Breast epithelium (tissue), 4 donors: ENCODE measurements at places on chromosomes 4 and X. TPM values are rescaled to one million over a fixed set of nuclear protein-coding genes. Genes with fewer than 3 reads are reported as not detected.

USP17L19 gene
- not detected for total RNA-seq

ADAMTS3 gene
- 2.9 TPM for total RNA-seq

ASMT gene
- not detected for total RNA-seq

- H3K4me1 ChIP-seq, result no peaks in the 10 kb centered on the region
- H3K36me3 ChIP-seq, result no peaks in the 10 kb centered on the region
- H3K27me3 ChIP-seq, result peaks cover 12% of the 10 kb centered on the region
Observed at GRCh38 chrX:87896057-87896456, 378.5 kb downstream of the KLHL4 start.

GRCh38 chr4:184817494-184818215, 8.1 kb downstream of the ACSL1 start:
- no peak overlapping the region for H3K4me3 ChIP-seq
- H3K4me1 ChIP-seq, result peaks cover 7% of the 10 kb centered on the region
- H3K27ac ChIP-seq, result peak overlapping the region; percentile 22
- no peak for DNase-seq

DNA sequence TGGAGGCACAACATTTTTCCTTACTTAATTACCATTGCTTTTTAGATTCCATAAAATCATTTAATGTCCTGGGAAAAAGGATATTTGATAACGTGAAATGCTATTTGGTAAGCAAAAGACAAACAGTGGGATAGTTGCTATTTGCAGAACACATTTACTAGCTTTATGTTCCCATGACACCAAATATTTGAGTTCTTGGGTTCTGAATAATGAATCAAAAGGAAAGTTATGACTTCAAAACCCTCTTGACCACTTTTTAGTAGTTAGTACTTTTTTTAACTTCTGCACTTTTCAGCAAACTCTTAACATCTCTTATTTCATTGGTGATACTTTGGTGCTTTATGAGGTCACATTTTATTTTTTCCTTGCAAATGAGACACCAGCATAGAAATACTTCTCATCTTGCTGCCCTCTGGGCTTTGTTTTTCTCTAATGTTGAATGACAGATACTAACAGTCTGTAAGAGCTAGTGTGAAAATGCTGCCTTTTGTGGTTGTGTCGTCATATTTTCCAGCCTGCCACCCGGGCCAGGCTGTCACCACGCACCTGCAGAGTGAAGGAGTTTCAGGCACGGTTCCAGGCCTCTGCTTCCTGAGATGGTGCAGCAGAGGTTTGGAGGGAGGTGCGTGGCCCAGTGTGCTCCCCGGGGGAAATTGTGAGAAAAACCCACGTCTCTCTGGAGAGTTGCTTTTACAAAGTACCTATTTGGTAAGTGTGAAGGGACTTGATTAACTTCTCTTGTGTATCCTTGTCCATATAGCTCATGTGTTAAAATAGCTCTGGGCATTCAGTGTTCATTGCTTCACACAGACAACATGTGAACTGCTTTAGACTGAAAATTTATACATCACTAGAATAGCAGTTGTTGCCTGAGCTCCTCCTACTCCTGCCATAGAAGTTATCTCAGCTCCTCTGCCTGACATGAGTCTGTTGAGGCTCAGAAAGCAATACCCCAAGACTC, 34.7 kb downstream of the MSL3 start:
- H3K4me3 ChIP-seq, result no peak overlapping the region
- no peak overlapping the region for H3K27ac ChIP-seq
- H3K4me1 ChIP-seq, result no peaks in the 10 kb centered on the region
- no peak for DNase-seq
- H3K36me3 ChIP-seq, result no peaks in the 10 kb centered on the region
- no peaks in the 10 kb centered on the region for H3K27me3 ChIP-seq

GRCh38 chr4:71237641-71238040, 101.2 kb upstream of the SLC4A4 start:
- H3K4me3 ChIP-seq, result no peak overlapping the region
- no peaks in the 10 kb centered on the region for H3K4me1 ChIP-seq
- no peaks in the 10 kb centered on the region for H3K27me3 ChIP-seq

GRCh38 chr4:26342328-26343037, 21.7 kb downstream of the RBPJ start:
- DNase-seq, result no peak
- no peaks in the 10 kb centered on the region for H3K36me3 ChIP-seq
- no peaks in the 10 kb centered on the region for H3K4me1 ChIP-seq
- no peak overlapping the region for H3K27ac ChIP-seq
- no peaks in the 10 kb centered on the region for H3K27me3 ChIP-seq

- no peak overlapping the region for H3K4me3 ChIP-seq
- DNase-seq, result no peak
- no peaks in the 10 kb centered on the region for H3K4me1 ChIP-seq
- peaks cover 4% of the 10 kb centered on the region for H3K27me3 ChIP-seq
- H3K27ac ChIP-seq, result no peak overlapping the region
Observed at GRCh38 chrX:130769835-130770234, 133.2 kb downstream of the ENOX2 start.

- H3K36me3 ChIP-seq, result no peaks in the 10 kb centered on the region
- no peak overlapping the region for H3K27ac ChIP-seq
- DNase-seq, result no peak
- no peak overlapping the region for H3K4me3 ChIP-seq
- H3K27me3 ChIP-seq, result no peaks in the 10 kb centered on the region
Observed at GRCh38 chr4:84167564-84167963, 331.5 kb downstream of the NKX6-1 start.

- DNase-seq, result no peak
- H3K4me3 ChIP-seq, result no peak overlapping the region
- no peaks in the 10 kb centered on the region for H3K27me3 ChIP-seq
- no peaks in the 10 kb centered on the region for H3K4me1 ChIP-seq
- no peaks in the 10 kb centered on the region for H3K36me3 ChIP-seq
Observed at GRCh38 chr4:159497936-159498335, 395.1 kb downstream of the RAPGEF2 start.

GRCh38 chr4:8392591-8393190, 47.8 kb downstream of the ACOX3 start:
- H3K4me1 ChIP-seq, result no peaks in the 10 kb centered on the region
- peak overlapping the region; percentile 59 for H3K27ac ChIP-seq
- no peaks in the 10 kb centered on the region for H3K27me3 ChIP-seq

- peaks cover 29% of the 10 kb centered on the region for H3K27me3 ChIP-seq
- no peak overlapping the region for H3K4me3 ChIP-seq
- H3K4me1 ChIP-seq, result no peaks in the 10 kb centered on the region
Observed at GRCh38 chrX:154462396-154462795, 4.3 kb downstream of the PLXNA3 start.

- no peak overlapping the region for H3K4me3 ChIP-seq
- H3K27me3 ChIP-seq, result no peaks in the 10 kb centered on the region
- no peaks in the 10 kb centered on the region for H3K36me3 ChIP-seq
- no peak overlapping the region for H3K27ac ChIP-seq
- peaks cover 4% of the 10 kb centered on the region for H3K4me1 ChIP-seq
- DNase-seq, result no peak
Observed at GRCh38 chr4:113639326-113639725, 122.2 kb downstream of the CAMK2D start.

DNA sequence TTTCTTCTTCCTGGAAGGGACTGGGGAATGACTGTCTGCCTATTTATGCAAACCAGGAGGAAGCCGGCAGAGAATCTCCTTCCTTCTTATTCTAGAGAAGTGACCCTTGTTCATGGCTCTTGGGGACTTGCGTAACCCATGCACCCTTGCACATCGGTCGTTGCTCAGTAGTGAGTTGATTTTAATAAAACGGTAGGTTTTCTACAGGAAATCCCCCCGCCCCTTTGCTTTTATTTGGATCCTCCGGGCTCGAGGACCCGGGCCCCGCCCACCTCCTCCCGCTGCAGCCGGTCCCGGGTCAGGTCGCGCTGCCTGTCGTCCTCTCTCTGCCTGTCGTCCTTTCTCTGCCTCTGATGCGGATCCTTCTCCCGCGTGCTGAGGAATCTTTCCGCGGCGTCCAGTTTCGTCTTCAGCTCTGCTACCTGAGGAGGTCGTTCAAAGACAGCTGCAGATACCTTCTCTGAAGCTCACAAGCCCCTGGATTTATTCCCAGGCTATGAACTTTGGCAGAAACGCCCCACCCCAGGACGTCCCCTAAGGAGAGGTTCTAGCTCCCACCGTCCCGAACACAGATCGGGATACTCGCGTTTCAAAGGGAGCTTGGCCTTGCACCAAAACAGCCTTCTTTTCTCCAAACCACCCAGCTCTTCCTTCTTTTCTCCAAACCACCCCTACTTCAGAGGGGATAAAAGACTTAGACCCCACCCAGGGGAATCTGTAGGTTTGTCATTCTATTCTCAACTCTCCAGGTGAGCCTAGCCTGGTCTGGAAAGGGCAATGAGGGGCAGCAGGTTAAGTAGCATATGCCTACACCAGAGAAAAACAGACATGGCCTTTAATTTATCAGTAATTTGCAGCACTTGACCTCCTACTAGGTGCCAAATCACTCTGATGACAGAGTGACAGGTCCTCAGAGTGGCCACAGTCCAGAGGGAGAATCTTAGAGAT, 7.0 kb downstream of the TNIP3 start:
- no peaks in the 10 kb centered on the region for H3K27me3 ChIP-seq
- no peaks in the 10 kb centered on the region for H3K36me3 ChIP-seq
- peak overlapping the region; percentile 46 for H3K4me3 ChIP-seq
- no peak overlapping the region for H3K27ac ChIP-seq

DNA sequence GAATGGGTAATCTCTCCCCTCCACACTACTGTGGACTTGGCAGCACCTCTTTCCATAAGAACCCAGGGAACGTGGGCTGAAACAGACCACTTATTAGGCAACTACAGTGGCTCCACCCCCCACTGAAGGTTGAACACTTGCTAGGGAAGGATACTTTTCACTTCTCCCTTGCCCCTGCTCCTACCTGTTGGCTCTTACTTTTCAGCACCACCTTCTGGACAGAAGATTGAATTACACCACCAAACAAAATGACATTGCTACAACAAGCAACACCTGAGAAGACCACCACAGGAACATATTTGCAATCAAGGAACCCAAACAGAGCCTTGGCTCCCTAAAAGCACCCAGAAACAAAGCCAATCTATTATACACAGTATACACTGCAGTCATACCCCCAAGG, 132.1 kb upstream of the CXCL13 start:
- no peak for DNase-seq
- H3K27ac ChIP-seq, result no peak overlapping the region
- no peaks in the 10 kb centered on the region for H3K36me3 ChIP-seq
- no peak overlapping the region for H3K4me3 ChIP-seq
- H3K27me3 ChIP-seq, result no peaks in the 10 kb centered on the region

DNA sequence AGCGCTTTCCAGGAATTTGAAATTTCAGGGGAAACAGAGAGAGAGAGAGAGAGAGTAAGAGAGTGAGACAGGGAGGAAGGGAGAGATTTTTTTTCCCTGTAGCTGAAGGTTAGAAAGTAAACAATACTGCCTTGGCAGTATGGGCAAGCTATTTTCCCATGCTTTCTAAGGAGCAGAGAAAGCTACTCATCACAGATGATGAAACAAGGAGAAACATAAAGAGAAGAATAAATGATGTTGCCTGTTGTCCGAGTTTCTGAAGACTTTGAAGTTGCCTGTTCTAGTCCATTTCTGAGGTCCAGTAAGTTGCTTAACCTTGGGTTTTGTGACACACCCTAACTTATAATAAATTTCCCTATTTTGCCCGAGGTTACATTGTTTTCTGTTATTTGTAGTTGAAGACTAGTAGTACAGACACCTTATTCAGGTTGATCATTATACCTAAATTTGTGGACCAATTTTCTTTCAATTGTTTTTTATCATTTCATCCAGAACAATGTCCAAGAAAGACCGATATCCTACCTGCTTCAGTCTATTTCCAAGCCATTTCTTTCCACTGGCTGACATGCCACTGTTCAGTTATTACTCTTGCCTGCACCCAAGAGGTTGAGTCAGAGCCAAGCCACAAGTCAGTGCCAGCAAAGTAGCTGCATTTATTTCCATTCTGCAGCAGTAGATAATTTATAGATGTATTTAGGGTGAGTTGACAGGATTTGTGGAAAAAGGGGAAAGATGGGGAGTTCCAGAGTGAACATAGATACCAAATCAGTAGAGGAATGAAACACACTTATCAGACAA, 49.7 kb upstream of the SLC16A2 start:
- H3K27me3 ChIP-seq, result no peaks in the 10 kb centered on the region
- no peak for DNase-seq
- no peak overlapping the region for H3K27ac ChIP-seq
- no peaks in the 10 kb centered on the region for H3K36me3 ChIP-seq
